NCI-H510A treated with DMSO at 0.1 percent for 48 hours (cell line): ENCODE measurements at places on chromosomes 4 and X.
A peak's percentile ranks its signal among the peaks of the same experiment; 100 is the strongest.

DNA sequence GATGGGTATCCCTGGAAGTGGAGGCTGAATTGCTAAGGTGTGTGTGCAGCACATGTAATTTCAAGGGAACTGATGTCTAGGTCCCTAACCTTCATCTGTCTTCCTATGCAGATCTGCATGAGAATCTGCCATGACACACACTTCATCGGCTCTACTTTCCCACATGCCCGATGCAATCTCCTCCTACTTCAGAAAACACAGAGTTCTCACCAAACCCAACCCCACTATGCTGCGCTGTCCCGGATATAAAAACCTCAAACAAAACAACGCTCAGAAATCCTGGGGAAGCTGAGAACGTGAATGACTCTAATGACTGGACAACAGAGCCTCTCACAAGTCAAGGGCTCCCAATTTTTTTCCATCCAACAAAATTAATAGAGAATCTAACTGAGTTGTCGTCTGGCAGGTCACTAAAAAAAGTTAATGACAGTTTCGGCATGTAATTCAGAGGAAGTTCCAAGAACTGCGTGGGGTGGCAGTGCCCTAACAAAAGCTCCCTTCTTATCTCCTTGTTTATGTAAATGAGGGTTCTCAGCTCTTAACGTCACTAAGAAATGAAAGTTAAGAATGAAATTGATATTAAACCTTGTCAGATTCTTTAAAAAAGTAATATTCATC, 39.0 kb downstream of the STX18 start:
- no peak for DNase-seq

DNA sequence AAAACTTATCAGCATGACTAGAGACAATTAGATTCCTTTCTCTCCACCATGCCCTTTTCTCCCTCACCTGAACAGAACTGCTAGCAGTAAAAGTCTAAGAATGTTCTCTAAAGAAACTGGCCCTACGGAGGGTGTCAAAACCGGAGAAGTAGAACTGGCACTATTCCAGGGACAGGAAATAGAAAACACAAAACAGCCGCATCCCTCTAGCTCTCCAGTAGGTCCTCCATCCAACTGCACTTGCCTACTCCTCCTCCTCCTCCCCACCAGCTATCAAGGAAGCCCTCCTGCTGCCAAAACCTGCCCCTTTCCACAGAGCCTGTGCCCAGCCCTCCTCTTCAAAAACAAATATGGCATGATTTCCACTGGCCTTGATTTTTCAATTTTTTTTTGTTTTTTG, 28.4 kb downstream of the FUNDC1 start:
- no peak for DNase-seq

- no peak for DNase-seq
Observed at GRCh38 chr4:150061086-150061776, 17.0 kb upstream of the DCLK2 start.

- no peak for DNase-seq
Observed at GRCh38 chrX:29587107-29587506, 628.3 kb upstream of the MAGEB2 start.

DNA sequence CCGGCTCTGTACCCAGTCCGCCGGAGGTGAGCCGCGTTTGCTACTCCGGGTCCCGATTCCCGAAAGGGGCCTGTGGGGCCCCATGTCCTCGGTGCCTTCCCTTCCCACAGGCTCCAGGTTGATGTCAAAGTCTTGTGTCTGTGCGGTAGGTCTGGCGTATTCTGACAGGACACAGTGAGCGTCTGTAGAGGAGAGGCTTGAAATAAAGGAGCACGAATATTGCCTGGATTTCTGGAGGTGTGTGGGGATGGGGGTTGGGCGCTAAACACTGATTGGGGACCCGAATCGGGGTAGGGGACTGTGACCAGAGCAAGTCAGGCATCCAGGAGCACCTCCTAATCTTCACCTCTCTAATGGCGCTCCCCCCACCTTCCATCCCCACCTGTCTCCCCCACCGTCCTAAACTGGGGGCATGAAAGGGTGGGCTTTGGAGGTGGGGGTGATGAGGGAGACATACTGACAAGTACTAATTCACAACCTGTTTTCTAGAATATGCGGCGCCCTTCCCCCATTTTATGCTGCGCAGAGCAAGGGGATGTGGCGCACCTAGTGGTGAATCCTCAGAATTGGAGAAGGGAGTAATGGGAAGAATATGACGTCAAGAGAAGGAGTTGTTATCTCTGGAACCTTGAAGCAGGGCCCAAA, 855 bp downstream of the GPRASP2 start:
- peak; percentile 39 for DNase-seq

- DNase-seq, result no peak
Observed at GRCh38 chr4:23238848-23239247, 546.1 kb downstream of the GBA3 start.

GRCh38 chrX:48575642-48576041, 1.4 kb downstream of the RBM3 start:
- DNase-seq, result no peak

DNA sequence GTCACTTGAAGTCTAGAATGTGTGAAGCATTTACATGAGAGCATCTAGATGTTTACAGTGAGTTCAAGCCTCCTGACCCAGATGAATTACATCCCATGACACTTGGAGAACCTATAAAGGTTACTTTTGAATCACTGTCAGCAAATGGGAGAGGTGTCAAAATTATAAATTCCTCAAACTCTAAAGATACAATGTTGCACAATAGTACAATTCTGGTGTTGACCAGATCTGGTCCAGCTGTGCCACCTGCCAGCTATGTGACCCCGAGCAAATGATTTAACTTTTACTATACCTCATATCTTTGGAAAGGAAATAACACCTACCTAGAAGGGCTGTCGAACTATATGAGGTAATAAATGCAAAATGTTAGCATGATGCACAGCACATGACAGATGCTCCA, 69.8 kb downstream of the JADE1 start:
- DNase-seq, result no peak

GRCh38 chrX:25015486-25016360, at the start of gene ARX:
Gene ARX, minus strand, starts transcription at chrX:25015965. Its CDS starts 228 bp downstream, at chrX:25015737.
- DNase-seq, result peak; percentile 48

- DNase-seq, result no peak
Observed at GRCh38 chr4:105014234-105014633, 132.4 kb upstream of the TET2 start.

GRCh38 chrX:40097504-40098263, at the start of gene BCOR:
Gene BCOR, minus strand, starts transcription at chrX:40097958. Its CDS starts 20,029 bp downstream, at chrX:40077929.
- DNase-seq, result peak; percentile 45

- DNase-seq, result no peak
Observed at GRCh38 chr4:98570151-98570797, 88.1 kb downstream of the TSPAN5 start.

- peak; percentile 61 for DNase-seq
Observed at GRCh38 chr4:36243355-36244256, 708 bp downstream of the ARAP2 start.

- DNase-seq, result no peak
Observed at GRCh38 chr4:42906341-42906740, 13.8 kb downstream of the GRXCR1 start.

DNA sequence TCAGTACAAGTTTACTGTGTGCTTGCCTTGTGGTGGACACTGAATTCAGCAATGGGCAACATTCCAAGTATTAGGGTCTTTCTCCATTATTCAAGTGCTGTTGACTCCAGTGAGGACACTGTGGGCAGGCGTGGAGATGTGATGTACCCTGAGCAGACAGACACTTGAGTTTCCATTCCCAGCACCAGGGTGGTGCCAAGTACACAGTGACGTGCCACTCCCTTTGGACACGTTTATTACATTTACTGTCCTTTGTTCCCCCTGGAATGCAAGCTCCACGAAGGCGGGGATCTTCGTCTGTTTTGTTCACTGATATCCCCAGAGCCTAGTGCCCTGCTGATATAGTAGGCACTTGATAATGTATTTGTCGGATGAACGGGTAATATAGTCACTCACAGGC, 130.6 kb upstream of the STX18 start:
- no peak for DNase-seq

GRCh38 chr4:89001647-89002445, 55.1 kb downstream of the FAM13A start:
- DNase-seq, result peak; percentile 78

DNA sequence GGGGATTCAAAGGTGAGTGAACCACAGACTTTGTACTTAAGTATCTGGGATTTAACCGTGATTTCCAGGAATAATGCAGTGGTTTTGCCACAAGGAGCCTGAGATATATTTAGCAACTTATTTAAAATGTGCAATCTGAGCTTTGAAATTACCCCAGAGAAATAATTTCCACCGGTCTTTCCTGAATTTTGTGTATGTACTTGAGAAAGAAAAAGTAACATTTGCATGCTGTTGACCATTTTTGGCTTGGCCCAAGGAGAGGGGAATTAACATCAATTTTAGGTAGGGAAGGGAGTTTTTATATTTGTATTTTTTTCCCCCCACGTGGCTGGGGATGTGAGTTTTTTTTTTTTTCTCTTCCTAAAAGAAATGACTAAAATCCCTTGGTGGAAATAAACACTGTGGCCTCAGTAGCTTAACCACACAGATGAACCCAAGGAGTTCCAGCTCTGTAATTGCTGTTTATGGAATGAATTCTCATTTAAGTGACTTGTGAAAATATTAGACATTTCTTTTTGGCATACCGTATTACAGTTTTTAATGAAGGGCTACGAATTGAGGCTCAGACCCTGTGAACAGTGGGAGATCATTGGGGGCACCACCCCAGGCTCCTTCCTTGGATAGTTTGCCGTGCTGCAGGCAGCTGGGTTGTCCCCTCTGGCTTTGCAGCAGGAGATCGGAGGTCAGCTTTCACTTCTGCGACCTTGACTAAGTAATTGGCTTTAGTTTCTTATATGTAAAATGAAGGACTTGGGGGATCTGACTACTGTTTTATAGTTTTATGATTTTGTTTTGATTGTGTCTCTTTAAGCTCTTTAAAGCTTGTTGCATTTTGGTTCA, 116.1 kb downstream of the ARHGAP10 start:
- DNase-seq, result no peak
